Right lung (tissue), 10 donors: ENCODE measurements at places on chromosomes 4 and X.
A peak's percentile ranks its signal among the peaks of the same experiment; 100 is the strongest.

DNA sequence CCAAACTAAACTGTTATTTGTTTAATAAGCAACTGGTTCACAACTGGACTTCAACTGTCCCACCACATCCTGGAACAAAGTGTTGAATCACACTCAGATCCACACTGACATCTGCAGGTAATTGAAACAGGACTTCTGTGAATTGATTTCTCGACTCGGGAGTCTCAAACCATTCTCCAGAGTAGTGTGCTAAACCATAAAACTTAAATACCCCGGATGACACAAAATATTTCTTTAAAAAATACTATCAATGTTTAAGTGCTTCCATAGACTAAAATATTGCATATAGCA lies 95.4 kb upstream of the PLAC1 start:
- DNase-seq: no peak

DNA sequence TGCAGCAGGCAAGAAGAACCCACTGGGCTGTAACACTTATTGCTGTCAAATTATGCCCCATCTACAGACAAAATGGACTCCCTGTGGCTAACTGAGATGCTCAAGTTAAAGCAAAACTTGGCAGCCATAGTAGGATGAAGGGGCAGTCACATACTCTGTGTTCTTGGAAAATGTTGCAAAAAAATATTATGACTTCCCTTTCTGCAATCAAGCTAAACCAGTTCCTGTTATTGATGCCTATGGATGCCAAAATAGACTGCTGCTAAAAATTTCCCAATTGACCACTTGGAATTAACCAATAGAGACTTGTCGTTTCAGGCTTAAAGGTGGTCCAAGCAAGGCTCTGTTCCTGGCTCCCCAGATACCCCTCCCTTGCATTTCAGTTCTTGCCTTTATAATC lies 49.5 kb downstream of the IQCM start:
- DNase-seq: no peak

DNA sequence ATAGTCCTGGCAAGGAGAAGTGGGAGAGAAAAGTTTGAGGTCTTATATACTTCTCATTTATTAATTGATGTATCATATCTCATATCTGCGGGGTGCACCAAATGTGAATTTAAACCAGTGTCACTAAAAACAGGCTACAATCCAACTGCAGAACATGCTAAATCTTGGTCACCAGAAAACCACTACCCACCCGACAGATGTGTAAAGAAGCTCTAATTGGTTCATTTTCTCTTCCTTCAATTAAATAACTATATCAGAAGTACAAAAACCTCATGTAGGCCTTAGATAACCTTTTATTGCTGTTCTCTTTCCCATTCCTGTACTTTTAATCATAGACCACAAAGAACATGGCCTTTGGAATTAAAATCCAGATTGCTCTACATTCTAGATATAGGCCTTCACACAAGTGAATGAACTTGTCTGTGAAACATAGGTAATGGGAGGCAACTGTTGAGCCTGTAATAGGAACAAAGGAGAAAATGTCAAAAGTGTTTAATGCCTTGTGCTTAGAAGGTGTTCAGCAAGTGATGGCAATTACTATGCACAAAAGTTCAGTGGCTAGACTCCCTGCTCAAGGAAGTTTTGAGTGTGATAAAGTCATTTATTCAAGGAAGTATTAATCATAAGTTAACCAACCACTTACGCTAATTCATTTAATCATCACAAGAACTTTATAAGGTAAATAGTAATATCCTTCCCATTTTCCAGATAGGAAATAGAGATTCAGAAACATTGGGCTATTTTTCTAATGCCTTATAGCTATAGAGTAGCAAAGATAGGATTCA lies 425.6 kb downstream of the INPP4B start:
- no peak for DNase-seq

GRCh38 chr4:145320294-145320693 lies 139.9 kb upstream of the OTUD4 start:
- no peak for DNase-seq

- DNase-seq: no peak
Measured at GRCh38 chr4:119647558-119647957, 19.0 kb upstream of the PDE5A start.

DNA sequence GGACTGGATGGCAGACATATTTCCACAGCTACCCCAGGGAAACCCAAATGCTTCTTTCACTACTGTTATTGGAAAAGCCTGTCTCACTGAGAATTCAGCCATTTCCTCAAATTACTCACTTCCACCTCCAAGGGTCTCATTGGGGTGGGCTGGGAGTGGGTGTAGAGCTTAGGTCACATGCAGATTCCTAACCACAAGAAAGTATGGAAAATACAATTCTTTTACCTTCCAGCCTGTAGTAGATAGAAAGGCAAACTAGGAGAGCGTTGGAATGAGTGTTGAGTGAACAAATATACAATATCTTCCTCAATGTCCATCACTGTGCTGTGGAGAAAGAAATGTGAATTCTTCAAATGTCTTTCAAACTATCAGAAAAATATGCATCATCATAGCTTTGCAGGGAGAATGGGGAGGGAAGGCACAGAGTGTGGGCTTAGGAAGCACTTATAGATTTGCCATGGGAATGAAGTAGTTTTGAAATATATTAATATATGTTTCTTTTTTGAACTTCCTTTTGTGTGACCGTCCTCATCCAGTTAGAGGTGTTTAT lies 245.3 kb upstream of the JADE1 start:
- no peak for DNase-seq

DNA sequence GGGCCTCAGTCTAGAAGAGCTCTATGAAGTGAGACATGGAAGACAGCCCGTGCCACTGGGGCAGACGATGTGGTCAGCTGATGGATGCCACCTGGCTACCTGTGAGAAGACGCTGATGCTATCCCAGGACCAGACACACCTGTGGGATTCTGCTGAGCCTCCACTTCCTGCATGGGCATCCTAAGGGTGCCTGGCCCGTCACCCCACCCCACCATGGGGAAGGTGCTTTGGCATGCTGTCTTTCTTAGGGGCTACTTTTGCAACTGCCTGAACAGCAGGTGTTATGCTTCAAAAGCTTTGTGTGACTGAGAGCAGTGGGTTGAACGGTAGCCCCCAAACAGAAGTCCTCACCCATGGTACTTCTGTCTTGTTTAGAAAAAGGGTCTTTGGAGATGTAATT lies 65.0 kb upstream of the STS start:
- DNase-seq: no peak

GRCh38 chr4:90582087-90582486 lies 454.9 kb downstream of the CCSER1 start:
- DNase-seq: no peak

DNA sequence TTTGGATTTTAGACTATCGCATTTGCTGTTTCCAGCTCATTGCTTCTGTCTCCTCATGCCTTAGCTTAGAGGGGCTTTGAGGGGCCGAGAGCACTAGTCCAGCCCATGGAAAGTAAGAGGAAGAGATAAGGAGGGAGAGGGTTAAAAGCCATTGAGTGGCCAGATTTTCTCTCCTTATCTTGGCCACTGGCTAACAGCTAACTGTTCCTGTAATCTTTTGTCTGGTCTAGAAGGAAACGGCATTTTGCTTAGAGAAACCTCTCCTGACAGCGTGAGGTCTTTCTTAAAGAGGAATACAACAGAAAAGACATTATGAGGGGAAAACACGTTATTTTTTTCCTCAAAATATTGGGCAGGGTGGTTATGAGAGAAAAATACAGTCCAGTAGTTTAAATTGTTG lies 7.9 kb downstream of the GPR101 start:
- DNase-seq: no peak

GRCh38 chr4:45453258-45453853 lies 670.5 kb downstream of the GABRG1 start:
- peak; percentile 36 for DNase-seq

DNA sequence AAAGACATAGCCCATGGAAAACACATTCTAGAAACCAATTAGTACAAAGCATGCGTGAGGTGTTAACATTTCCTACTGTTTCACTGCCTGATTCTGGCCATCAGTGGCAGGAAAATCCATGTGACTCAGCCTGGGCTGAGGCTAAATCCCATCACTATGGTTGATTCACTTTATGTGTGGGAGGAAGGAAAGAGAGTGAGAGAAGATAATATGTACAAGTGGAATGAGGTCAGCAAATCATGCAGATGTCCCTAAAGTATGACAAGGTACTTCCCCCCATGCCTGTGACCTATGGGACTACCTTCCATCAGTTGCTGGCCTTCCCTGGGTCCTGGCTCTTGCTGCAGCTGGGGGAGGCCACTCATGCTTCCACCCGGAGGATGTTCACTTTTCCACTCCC lies 64.2 kb upstream of the MAP3K15 start:
- DNase-seq: no peak

DNA sequence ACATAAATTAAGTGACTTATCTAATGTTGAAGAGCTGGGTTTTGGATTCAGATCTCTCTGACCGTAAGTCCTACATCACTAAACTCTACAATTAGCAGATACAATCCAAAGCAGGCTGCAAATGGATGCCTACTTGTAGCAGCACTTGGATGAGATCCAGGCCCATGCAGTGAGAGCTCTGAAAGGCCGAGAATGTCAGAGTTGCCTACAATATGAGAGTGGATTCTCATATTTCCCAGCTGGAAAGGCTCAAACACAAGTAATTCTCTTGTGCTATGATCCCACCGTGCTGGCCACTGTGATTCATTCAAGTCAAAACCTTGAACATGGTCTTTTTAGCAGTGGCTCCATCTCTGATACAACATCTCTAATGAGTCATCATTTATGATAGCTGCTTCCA lies 125.4 kb upstream of the CHRDL1 start:
- DNase-seq: no peak

DNA sequence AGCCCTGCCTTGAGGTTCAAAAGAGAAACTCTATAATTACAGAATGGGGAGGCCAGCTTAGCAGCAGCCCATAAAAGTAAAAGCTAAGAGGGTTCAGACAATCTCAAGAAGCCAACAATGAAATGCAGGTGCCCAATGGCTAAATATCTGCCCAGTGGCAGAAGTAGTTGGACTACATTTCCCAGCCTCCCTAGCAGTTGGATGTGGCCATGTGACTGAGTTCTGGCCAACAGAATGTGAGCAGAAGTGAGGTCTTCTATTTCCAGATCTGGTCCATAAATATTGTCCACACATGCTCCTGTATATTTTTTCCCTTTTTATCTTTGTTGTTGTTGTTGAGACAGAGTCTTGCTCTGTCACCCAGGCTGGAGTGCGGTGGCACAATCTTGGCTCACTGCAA lies 127.9 kb upstream of the NHS start:
- no peak for DNase-seq

GRCh38 chrX:16771483-16772398 lies 14.5 kb upstream of the TXLNG start:
- no peak for DNase-seq

GRCh38 chrX:138794246-138794645 lies 82.7 kb upstream of the FGF13 start:
- no peak for DNase-seq

- no peak for DNase-seq
Measured at GRCh38 chr4:43452948-43453347, 560.4 kb downstream of the GRXCR1 start.

DNA sequence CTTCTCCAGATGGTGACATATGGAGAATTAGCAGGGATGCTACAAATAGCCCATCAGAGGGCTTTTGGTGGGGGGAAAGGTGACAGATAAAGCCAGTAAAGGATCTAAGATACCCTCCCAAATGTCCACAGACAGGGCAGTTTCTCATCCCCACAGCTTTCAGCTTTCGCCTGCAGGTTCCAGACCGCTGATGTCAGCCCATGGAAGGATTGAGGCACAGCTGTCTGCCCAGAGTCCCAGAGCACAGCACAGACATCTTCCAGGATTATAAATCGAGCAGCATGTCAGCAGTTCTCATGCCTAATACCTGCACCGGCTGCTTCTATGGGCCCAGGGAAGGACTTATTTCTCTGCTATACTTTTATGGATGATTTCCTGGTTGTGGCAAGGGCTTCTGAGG lies 96.7 kb upstream of the MXRA5 start:
- DNase-seq: no peak

GRCh38 chr4:122623637-122624166 lies 2.8 kb upstream of the IL21 start:
- no peak for DNase-seq

DNA sequence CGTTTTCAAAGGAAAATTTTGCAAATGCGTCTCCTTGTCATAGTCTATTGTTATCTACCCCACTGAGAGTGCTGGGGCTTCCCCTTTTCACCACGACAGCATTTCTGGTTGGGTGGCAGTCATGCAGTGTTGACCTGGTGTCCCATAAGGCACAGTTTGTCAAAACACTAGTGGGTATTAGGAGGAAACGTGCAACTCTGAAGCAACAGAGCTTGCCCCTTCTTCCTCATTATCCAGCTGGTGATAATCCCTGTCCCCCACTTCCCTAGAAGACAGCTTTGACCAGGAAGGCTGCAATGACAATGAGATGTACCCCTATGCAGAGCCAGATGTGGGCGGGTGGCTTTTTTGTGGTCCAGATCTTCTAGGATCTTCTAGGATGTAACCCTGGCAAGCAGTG lies 1.8 kb downstream of the TBC1D1 start:
- no peak for DNase-seq
